HS-27A (cell line): ENCODE measurements at places on chromosomes 7 and 10.

DNA sequence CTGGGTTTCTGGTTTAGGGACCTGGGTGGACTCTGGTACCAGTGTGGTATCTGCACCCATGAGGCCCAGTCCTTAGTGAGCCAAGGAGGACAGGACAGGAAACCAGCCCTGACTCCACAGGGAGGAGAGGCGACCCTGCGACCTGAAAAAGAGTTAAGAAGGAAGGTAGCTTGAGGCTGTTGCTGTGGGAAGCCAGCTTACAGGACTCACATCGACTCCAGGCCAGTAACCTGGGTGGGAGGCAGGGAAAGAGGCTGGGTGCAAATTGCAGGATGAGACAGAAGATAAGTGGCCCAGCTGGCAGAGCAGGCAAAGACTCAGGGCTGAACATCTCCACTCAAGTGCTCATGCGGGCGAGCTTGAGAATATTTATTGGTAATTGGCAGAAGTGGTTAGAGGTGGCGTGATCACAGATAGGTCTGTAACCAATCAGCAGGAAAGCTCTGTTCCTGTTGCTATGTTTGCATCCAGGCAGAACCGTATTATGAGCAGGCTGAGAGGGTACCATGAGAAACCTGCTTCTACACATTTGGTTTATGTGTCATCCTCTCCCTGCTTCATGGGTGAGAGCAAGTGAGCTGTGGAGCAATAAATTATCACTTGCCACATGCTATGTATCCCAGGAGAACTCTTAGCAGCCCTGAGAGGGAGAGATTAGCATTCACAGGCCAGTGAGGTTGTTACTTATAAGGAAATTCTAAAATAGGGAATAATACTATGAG is 11.0 kb downstream of the TLL2 start:
- DNase-seq = no peak

- DNase-seq = no peak
These were observed 283.0 kb downstream of the ADK start for GRCh38 chr10:74433993-74434392.

- DNase-seq = no peak
These were observed 2.3 kb upstream of the SMIM30 start for GRCh38 chr7:113120647-113121046.

DNA sequence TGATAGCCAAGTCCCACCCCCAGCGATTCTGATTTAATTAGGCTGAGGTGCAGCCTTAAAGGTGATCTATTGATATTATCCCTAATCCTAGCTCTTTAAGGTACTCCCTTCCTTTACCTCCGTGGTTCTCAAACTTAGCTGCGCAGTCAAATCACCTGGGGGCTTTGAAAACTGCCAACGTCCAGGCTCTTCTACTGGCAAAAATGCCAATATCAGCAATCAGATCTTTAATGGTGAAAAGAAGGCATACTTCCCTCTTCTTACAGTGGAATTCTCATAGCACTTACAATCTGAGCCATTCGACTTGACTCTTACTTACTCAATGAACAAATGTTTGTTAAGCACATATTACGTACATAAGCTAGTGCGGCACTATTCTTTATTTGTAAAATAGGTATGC is 704 bp upstream of the SLC35B4 start:
- DNase-seq = no peak

GRCh38 chr10:118332236-118332635 is 9.9 kb downstream of the FAM204A start:
- no peak for DNase-seq

- DNase-seq = no peak
These were observed 9.8 kb downstream of the ZNF775 start for GRCh38 chr7:150388709-150389531.

GRCh38 chr10:517872-518475 is 171.5 kb downstream of the DIP2C start:
- DNase-seq = no peak

- no peak for DNase-seq
These were observed 225.3 kb downstream of the PTEN start for GRCh38 chr10:88088441-88089340.

DNA sequence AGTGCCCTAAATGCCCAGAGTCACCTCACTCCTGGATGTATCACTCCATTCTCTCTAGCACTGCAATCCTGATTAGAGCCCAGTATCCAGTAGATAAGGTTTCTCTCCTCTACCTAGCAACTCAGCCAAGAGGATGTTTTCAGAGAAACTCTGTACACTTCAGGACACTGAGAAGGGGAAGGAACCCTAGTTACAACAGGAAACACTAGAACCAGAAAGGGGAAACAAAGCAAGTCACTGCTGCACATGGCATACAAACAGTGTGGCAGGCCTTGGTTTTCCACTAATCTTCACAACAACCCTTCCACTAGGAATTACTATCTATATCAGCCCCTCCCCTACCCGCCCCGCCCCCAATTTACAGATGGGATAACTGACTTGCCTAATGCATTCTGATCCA is 1.6 kb downstream of the FAM204A start:
- no peak for DNase-seq
